Esophagus mucosa (tissue), 1 donor: ENCODE measurements at places on chromosomes 6 and 20. TPM values are rescaled to one million over a fixed set of nuclear protein-coding genes. Genes with fewer than 3 reads are reported as not detected.

GRCh38 chr20:10481676-10482075 lies 46.6 kb downstream of the SLX4IP start:
- no peak for ATAC-seq

DNA sequence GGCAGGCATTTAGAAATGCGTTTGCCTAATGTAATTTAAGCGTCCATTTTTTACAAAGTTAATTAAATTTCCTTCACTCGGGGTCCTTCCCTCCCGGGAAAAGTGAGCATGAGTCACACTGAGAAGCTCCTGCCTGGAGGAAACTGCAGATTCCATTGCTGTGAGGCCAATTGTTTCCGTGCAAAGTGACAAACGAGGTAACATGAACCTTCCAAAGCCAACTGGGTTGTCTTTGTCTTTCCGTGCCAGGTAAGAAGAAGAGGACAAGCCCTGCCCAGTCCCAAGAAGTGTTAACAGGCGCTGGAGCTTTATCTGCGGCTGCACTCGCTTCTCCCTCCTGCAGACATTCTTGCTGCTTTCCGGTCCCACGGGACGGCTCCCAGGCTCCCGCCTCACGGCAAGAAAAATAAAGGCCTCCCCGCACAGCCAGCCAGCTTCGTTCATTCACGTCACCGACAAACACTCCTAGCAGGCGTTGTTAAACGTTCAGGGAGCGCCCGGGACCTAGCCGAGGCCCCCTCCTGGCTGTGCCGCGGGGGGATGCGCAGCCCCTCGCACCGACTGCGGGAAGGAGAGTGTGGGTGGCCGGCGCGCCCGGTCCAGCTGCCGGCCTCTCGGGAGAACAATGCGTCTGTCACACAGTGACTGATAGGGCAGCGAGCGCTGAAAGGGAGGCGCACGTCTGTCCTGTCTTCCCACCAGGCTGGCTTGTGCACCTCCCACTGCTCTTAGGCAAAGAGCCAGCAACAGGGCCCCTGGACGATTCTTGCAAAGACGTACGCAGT lies 61.5 kb upstream of the HDDC2 start:
- peak; percentile 48 for ATAC-seq

DNA sequence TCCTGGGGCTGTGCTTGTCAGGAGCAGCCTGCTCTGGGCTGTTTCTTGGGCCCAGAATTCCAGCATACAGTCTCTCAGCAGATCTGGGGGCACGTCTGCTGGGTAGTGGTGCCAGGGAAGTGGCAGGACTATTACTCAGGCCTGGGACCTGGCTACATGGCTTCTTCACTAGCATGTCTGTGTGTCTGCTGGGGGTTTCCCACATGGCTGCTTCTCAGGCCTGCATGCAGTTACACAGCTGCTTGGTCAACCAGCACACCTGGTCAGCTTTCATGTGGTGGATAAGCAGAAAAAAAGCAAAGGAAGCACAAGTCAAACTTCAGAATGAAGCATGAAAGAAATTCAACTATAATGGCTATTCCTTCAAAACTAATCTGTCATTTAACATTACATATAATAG lies 316.2 kb upstream of the NOX3 start:
- ATAC-seq = no peak

DNA sequence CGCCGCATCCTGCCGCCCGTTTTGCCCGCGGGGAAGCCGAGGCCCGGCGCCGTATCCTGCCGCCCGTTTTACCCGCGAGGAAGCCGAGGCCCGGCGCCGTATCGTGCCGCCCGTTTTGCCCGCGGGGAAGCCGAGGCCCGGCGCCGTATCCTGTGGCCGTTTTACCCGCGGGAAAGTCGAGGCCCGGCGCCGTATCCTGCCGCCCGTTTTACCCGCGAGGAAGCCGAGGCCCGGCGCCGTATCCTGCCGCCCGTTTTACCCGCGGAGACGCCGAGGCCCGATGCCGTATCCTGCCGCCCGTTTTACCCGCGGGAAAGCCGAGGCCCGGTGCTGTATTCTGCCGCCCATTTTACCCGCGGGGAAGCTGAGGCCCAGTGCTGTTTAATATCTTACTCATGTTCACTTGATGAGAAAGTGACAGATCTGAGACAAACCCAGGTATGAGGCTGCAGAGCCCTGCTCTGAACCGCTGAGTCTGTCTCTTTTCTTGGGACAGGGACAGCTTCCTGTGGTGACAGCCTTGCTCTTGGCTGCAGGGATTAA lies 129.4 kb downstream of the CDH26 start:
- no peak for ATAC-seq

DNA sequence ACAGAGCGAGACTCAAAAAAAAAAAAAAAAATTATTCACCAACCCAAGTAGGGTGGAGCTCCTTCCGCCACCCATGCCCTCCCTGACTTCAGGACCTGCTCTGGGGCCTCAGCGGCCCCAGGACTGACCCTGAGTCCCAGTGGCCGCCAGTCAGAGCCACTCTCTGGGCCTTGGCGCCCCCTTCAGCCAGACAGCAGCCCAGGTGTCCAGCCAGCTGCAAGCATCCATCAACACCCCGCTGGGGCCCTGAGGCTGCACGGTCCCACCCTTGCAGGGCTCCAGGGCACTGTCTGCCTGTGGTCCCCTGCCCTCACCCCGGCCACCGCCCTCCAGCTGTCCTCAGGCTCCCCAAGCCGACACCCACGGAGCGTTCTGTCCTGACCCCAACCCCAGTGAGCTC lies 11.4 kb upstream of the KCNQ2 start:
- ATAC-seq = no peak

- ATAC-seq = no peak
Observed at GRCh38 chr20:20219016-20219415, 148.9 kb upstream of the INSM1 start.

DNA sequence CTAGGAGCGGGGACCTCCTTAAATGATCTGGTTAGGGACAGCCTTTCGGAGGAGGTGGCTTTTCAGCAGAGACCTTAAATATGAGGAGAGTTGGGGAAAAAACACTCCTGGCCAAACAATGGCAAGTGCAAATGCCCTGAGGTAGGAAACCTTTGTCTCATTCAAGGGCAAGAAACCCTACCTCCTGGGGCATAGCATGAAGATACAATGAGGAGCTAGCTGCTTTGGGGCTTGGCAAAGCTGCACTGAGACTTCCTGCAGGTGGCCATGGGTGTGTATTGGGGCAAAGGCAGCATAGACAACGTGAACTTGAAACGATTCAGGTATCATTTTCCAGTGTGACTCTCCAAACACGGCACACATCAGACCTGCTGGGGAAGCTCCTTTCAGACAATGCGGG lies 30.7 kb downstream of the PMEPA1 start:
- ATAC-seq = no peak

GRCh38 chr20:21967481-21967880 lies 262.0 kb downstream of the PAX1 start:
- ATAC-seq = no peak

- ATAC-seq = no peak
Observed at GRCh38 chr20:48148916-48149672, 363.8 kb upstream of the SULF2 start.

DNA sequence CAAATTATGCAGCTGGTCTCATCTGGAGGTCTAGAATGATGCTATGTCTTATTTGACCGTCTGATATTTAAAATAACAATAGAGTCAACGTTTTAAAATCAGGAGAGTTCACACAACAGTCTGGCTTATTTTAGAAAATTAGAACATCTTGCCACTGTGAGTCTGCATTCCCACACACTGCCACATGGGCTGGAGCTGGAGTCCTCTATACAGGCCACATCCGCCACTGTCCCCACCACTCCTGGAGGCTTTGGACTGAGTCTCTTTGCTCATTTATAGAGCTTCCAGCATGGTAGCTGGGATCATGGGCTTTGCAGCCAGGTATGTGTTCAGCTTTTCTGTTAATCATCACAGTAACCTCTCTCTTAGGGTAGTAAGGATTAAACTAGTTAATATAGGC lies 68.8 kb upstream of the ZNFX1 start:
- ATAC-seq = no peak

GRCh38 chr20:24403406-24403805 lies 66.0 kb upstream of the SYNDIG1 start:
- no peak for ATAC-seq

DNA sequence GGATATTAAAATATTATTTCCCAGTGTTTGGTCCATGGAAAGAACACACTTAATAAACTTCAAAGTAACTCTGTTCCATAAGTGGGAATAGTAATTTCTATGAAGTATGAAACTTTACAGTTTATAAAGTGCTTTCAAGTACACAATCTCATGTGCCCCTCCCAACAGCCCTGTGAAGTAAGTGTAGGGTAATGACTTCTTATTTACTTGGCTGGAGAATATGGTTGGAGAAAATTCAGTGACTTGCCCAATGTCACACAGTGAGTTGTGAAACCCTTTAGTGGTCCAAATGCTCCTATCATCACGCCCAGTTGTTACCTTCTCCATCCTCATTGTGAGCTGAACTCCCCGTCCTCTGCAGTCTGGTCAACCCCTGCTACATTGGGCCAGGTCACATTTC lies 141.2 kb downstream of the PDE7B start:
- no peak for ATAC-seq

DNA sequence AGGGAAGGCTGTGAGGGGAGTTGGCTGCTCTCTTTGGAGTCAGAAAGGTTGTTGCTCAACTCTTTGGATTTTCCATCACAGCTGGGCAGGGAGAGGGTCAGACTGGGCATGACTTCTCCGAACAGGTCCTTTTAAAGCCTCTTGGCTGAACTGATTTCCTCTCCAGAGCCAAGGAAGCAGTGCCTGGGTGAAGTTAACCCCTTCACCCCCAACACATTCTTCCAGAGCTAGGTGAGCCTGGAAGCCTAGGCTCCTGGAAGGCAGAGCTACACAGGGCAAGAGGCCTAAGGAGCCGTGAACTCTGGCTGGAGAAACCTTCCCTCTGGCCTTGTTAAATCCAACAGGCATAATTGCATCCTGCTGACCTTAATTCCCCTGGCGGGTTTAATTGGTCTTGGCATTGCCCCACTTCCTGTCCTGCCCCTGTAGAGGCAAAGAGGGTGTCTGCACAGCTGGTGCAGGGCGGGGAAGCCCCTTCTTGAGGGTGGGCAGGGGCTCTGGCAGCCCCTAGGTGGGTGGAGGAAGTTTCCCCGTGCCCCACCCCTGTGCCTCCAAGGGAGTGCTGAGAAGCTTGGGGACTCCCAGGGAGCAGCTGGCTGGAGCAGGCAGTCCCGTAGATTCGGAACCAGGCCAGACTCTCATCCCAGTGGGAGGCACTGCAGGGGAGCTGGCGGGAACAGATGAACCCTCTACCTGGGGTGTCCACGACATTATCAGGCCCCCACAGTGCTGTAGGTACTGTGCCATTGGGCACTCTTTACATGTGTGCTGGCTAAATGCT lies 3.6 kb upstream of the MYLK2 start:
- peak; percentile 9 for ATAC-seq

- ATAC-seq = no peak
Observed at GRCh38 chr6:3731700-3732099, 19.8 kb downstream of the PXDC1 start.

DNA sequence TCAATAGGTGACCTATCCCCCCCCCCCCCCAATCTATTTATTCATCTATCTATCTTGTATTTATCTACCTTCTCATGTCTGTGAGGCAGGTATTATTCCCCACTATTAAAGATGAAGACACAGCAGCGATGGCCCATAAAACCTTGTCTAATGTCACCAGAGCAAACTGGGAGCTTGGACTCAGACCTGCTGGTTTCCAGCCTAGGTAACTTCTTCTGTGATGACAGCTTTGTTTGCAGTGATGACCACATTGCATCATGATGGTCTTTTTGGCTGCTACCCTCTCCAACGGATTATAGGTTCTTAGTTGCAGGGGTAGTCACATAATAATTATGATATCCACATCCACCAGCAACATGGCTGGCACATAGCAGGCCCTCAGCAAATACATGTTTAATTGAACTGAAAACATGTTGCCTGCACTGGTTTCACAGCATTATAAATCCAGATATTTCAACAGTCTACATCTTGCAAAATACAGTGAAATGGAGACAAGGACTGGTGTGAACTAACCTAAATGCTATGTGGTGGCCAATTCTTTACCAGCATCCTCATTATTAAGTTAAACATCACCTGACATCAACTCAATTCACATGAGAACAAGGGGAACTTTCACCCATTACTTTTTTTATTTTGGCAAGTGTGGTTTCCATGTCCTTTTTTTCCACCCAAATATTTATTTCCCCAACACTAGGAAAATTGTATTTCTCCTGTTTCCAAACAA lies 712.5 kb upstream of the NRSN1 start:
- ATAC-seq = no peak

The IP6K3 gene
- 0.08 TPM for total RNA-seq

The PDE10A gene
- 0.72 TPM for total RNA-seq

The CFAP61 gene
- total RNA-seq = not detected

The IMPG1 gene
- not detected for total RNA-seq

The TRIM10 gene
- total RNA-seq = not detected

The MCCD1 gene
- not detected for total RNA-seq

The DAAM2 gene
- 2.3 TPM for total RNA-seq

The SLC17A2 gene
- not detected for total RNA-seq
